ENCODE measurements at places on chromosomes 3 and 15.

GRCh38 chr15:37134699-37135131 is 34.4 kb upstream of the MEIS2 start:
- no peak for DNase-seq

GRCh38 chr3:194261581-194262063 is 89.5 kb downstream of the CPN2 start:
- DNase-seq: no peak

DNA sequence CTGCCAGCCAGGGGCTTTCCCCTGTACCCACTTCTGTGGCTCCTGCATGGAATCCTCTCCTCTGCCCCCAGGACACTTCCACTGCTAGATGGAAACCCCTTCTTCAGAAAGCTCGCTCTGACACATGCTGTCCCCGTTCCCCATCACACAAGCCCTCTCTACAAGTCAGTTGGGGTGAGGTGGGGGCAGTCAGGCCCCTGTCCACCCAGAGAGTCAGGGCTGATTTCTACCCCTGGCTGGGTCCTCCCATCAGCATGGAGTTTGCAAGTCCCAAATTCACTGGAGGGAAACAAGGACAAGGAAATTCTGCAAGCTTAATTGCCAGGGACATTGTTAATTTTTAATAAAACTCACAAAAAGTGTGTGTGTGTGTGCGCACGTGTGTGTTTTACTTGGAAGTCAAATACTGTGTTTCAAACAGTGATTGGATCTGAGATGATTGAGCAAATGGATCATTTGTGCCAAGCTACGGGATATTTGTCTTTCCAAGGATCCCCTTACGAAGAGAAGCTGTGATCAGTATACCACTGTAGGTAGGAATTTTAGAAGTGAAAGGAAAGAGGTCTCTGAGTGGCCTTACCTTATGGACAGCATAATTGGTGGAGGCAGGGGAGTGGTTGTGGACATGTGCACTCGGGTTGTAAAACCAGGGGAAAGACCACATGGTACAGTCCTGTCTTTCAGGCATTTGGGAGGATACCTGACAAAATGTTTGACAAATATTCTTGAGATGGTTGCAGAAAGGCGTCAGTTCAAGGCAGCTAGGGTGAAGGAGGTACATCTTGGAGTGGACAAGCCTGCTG is 1.5 kb upstream of the AMOTL2 start:
- DNase-seq: no peak

- no peak for DNase-seq
These were observed 470.6 kb upstream of the BCHE start for GRCh38 chr3:166307756-166308350.

DNA sequence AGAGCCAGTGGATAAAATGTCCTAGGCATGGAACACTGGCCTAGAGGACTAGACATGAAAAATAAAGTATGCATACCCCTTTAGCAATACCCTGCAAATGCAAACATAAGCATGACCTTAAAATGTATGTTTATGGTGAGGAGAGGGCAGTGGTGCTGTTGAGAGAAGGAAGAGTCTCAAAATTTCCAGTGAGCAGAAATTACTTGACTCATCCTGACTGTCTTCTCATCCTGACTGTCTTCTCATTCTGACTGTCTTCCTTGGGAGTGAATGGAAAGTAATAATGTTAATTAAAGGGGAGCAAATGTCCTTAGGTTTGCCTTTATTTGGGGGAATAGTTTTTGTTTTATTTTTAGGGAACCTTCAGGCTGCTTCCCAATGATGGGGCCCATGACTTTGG is 121.5 kb upstream of the GALNT15 start:
- DNase-seq: no peak

GRCh38 chr15:65901336-65901735 is 32.0 kb downstream of the RAB11A start:
- DNase-seq: no peak

- DNase-seq: no peak
These were observed 208.4 kb upstream of the CGNL1 start for GRCh38 chr15:57167821-57168395.

DNA sequence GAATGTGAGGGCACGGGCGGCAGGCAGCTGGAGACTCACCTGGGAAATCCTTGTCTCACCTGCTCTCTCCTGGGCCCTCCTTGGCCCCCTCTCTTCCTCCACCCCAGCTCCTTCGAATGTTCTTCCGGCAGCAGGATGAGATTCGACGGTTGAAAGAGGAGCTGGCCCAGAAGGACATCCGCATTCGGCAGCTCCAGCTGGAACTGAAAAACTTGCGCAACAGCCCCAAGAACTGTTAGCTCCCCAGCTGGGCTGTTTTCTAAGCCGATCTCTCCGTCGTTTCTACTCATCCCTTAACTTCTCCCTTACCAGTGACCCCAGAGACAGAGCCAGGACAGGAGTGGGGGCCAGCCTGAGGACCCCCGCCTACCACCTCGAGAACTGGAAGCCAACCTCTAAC is 95.0 kb downstream of the ANP32A start:
- DNase-seq: no peak

- DNase-seq: no peak
These were observed 261.4 kb upstream of the HES1 start for GRCh38 chr3:193874512-193874911.

- DNase-seq: no peak
These were observed 200.3 kb upstream of the SUCLG2 start for GRCh38 chr3:67854663-67855062.

- DNase-seq: no peak
These were observed 514 bp downstream of the MBNL1 start for GRCh38 chr3:152269056-152269830.

DNA sequence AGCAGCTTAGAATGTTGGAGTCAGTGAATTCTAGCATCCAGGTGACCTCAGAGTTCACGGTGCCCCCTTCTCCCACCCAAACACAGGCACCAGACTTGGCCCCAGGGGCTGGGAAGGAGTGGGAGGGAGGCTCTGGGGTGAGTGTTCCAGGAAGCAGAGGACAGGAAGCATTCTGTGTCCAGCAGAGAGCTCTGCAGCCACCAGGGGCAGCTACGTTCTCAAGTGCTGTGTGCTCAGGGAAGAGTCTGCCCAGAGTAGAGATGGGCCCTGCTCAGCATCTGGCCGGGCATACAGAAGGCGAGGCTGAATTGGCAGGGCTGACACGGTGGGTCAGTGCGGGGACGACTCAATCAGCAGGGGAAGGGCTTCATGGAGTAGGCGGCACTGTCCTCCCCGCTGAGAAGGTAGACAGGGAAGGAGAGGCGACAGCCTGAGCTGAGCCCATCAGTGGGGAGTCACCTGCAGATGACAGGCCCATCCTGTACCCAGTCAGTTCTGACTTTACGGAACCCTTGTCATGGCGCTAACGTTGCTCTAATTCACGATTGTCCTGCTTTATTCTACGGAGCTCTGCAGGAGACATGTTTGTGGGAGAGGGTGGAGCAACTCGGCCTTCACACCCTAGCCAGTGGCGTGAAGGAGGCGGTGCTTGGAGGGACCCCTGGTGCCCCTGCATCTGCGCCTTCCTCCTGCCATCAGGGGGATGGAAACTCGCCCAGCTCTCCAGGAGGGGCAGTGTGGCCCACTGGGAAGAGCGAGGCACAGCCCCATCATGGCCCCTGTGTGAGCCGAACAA is 82.2 kb downstream of the C3orf70 start:
- no peak for DNase-seq

- DNase-seq: no peak
These were observed 761 bp upstream of the ZNF35 start for GRCh38 chr3:44647771-44648170.

DNA sequence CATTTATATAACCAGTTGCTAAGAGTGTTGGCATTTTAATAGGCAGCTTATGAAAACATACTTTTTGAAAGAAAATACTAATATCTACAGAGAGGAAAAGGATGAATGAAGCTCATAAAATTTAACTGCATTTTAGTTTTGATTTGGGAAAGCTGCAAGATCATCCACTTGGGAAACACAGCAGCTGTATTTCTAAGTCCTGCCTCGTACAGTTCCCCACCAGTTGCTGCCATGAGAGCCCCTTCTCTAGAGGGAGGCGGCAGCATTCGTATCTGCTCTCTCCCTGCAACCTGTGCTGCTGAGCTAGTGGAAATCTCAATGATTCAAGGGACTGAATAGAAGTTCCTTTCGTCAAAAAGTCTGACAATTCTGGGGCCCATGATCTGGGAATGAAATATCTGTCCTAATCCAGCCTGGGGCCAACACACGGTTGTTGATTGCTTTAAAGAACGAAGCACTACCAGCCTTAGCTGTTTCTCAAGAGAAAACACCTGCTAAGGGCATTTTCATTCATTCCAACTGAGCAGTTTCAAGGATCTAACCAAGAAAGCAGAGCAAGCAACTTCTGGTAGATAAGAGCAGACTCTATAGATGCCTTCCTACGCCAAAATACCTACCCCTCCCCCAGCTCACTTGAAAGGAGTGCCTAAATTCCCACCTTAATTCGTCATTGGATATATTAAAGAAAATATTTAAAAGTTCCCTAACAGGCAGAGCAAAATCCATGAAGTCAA is 223.7 kb downstream of the MAGI1 start:
- DNase-seq: no peak

- no peak for DNase-seq
These were observed 239.7 kb upstream of the BHLHE40 start for GRCh38 chr3:4739289-4740236.

GRCh38 chr3:10973046-10973595 is 19.4 kb upstream of the SLC6A1 start:
- DNase-seq: no peak

DNA sequence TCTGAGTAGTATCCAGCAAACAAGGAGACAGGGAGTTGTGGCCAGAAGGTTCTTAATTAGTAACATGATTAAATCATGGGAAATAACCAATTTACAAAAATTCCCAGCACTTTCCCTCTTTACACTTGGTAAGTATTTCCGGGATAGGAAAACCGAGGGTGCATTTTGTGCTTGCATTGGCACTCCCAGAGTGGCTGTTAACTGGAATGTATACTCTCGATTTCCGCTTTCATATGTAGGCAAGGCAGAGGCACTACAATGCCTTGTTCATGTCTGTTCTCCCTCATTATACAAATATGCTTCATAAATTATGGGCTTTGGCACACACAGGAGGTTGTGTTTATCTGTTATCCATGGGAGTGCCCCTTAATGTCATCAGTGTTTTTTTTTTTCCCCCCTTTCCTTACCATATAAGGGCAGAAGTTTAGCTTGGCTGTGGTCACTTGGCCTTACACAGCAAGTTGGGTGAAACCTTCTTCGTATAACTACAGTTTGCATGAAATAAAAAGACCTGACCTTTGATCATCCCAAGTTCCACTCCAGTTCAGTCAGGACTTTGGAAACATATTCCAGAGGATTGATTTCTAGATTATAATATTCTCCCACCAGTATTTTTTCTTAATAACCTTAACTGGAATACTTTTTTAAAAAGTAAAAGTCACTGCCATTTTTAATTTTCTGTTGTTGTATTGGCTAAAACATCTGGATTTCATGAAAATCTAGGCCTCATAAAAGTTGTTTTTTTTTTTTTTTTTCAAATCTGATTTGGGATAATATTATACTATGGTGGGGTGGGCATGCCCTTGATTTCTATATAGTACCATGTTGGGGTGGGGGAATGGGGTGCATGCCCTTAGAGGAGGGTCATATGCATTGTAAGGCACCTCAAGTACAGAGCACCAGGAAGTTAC is 8.9 kb downstream of the TPM1 start:
- no peak for DNase-seq

GRCh38 chr15:71332431-71333004 is 217.2 kb downstream of the THSD4 start:
- DNase-seq: no peak

- DNase-seq: no peak
These were observed 111.1 kb downstream of the GABRB3 start for GRCh38 chr15:26661748-26662147.

GRCh38 chr3:39941931-39942330 is 132.5 kb downstream of the MYRIP start:
- no peak for DNase-seq

DNA sequence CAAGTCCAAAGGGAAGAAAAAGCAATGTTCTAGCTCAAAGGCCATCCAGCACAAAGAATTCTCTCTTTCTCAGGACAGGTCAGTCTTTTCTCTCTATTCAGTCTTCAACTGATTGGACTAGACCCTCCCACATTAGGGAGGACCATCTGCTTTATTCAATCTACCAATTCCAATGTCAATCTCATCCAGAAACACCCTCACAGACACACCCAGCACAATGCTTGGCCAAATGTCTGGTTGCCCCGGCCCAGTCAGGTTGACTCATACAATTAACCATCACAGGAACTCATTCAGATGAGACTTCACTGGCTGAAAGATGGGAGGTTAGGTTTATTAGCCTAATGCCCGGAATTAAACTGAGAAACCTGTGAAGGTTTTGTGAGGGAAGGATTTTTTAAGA is 32.4 kb downstream of the ACAN start:
- no peak for DNase-seq

GRCh38 chr3:42274266-42274665 is 8.3 kb upstream of the CCK start:
- DNase-seq: no peak

DNA sequence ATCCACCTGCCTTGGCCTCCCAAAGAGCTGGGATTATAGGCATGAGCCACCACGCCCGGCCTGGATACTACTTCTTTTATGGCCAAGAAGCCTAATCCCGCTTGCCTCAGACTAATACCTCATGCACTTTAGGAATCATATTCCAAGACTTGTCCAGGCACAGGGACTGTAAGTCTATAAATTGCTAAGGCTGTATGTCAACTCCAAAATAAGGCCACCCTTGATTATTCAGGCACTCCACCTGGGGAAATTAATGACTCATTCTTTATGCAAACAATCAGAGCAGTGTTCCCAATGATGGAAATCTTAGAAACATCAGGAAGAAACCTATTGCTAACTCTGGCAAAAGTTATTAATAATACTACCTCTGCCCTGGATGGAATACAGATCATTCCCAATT is 98.4 kb downstream of the ERC2 start:
- DNase-seq: no peak
